Stimulated activated CD4-positive, alpha-beta T cell treated with anti-CD3 and anti-CD28 coated beads, TNF-alpha, amount 100 ng/mL, for 1 hour (primary cell): ENCODE measurements at places on chromosomes 11 and 22.

DNA sequence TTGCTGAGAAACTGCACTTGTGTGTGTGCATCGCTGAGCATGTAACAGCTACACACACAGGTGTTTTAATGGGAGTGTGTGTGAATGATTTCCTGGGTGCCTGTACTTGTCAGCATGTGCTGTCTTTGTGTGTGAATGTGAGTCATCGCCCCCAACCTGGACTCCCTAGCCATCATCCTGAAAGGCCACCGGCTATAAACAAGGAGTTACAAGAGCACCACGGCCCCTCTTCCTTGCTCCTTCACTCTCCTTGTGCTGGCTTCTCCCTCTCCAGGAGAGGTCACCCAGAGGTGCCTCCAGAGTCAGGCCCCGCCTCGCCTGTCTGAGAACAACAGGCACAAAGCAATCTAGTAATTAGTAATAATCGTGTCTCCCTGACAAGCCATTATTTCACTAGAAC lies 419.2 kb downstream of the BUD13 start:
- DNase-seq: no peak

DNA sequence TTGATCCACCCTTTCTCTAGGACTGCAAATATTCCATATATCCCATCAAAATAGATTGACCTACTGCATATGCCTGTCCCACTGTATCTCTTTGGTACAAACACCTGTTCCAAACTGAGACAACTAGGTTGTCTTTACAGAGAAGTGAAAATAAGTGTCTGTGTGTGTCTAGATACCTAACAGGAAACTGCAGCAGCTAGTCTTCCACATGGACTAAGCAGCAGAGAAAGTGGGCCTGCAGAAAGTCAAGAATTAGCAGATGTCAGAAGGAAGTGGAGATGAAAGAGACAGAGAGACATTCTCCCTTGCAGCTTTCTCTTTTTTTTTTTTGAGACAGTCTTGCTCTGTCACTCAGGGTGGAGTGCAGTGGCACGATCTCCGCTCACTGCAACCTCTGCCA lies 3.9 kb upstream of the RAB39A start:
- DNase-seq: no peak

DNA sequence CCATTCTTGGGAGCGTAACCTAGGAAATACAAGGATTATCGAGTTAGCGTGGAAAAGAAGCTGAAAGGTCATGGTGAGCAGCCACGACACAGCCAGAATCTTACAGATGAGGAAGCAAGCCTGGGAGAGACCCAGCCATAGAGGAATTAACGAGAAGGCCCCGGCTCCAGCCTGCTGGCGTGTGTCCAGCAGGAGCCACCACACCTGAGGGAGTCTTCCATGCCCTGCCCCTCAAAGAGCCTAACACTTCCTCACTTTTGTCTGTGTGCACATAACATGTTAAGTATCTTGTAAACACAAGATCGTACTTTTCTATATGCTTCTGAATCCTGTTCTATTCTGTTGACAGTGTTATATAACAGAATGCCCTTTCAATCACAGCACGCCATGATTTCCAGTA lies 18.1 kb downstream of the CECR2 start:
- DNase-seq: no peak

DNA sequence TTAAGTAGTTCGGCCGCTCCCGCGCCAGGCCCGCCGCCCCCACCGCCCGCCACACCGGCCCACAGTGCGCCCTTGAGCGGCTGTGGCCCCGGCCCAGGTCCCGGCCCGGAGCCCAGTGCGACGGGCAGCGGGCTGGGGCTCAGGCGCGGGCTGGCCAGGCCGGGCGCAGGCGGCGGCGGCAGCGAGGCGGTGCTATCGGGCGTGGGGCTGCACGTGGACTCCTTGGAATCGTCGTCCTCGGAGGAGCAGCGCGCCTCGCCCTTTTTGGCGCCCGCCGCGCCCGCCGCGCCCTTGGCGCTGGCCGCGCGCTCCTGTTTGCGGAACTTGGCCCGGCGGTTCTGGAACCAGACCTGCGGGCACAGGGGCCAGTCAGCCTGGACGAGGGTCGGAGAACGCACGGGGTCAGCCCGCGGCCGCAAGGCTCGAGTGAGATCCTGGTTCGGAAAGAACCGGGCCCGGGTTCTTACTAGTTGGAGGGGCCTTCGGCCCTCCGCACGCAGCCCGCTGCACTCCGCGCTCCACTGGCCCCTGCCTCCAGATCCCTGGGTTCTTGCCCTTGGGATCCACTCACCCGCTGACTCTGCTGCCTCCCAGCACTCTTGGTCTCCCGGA lies 4.0 kb downstream of the PHOX2A start:
- no peak for DNase-seq

DNA sequence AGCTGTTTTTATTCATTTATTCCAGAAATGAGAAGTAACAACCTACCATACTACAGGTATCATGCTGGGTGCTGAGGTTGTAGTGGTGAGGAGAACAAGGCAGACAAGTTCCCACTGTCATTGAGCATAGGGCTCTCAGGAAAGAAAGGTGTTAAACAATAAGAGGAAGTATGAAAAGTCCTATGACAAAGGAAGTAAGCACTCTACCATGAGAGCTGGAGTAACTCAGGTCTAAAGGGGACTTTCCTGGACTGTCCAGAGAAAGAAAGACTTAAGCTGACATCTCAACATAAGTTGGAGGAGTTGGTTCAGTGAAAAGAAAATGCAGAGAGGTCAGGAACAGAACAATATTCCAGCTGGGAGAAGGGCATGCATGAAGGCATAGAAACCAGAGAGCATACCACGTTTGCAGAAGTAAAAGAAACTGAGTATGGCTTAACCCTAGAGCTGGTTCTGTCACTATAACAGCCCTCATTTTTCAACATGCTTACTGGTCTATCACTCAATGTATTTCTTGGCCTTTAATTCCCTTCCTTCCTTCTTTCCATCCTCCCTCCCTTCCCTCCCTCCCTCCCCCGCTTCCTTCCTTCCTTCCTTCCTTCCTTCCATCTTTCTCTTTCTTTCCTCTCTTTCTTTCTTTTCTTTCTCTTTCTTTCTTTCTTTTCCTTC lies 137.8 kb upstream of the BDNF start:
- DNase-seq: no peak

- no peak for DNase-seq
These were observed 295.6 kb downstream of the DDX10 start for GRCh38 chr11:108960501-108960900.

DNA sequence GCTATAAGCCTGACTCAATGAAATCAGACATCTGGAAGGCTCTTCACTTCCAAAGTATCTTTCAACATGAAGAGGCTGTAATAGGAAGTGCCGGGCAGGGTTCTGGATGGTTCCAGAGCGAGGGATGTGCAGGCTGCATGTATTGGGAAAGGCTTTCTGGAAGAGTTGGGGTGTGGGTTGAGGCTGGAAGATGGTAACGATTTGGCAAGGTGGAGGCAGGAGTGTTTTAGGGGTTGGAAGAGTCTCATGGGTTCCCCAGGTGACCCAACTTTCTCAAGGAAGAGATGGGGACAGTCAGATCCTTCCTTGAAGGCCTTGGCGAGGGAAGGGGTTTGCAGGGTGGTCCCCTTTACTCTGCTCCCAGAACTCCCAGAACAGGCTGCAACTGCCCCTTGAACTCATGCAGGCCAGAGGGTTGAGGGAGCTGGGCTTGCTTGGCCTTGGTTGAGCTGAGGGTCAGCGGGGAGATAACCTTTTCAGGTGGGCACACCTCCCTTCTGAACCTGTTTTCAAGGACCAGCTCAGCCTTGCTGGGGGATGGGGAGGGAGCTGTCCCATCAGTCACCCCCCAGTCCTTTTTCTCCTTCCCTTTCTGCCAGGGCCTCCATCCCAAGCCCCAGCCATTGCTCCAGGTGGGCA lies 9.4 kb upstream of the POU2F3 start:
- no peak for DNase-seq

- DNase-seq: peak; percentile 72
These were observed 3.5 kb downstream of the PHLDB1 start for GRCh38 chr11:118610773-118611432.

DNA sequence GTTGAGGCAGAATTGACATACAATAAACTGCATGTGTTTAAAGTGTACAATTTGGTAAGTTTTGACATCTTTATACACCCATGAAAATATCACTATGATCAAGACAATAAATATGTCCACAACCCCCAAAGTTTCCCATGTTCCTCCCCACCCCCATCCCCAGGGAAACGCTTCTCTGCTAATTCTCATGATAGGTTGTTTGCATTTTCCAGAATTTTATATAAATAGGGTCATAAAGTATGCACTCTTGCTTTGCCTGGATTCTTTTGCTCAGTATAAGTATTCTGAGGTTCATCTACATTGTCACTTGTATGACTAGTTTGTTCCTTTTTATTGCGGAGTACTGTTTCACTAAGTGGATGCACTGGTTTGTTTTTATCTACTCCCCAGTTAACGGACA lies 35.6 kb downstream of the MYEOV start:
- no peak for DNase-seq

DNA sequence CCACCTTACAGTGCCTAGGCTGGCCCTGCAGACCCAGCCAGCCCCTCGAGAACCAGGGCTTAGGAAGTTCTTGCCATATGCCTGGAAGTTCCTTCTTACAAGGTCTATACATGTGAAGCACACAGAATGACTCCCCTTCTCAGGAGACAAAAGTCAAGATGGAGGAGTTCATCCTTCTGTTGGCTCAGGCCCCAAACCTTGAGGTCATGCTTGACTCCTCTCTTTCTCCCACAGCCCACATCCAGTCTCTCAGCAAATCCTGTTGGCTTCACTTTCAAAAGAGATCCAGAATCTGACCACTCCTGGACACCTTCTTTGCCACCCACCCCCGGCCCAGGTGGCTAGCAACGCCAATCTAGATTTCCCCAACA lies 1.7 kb upstream of the CD248 start:
- DNase-seq: no peak

DNA sequence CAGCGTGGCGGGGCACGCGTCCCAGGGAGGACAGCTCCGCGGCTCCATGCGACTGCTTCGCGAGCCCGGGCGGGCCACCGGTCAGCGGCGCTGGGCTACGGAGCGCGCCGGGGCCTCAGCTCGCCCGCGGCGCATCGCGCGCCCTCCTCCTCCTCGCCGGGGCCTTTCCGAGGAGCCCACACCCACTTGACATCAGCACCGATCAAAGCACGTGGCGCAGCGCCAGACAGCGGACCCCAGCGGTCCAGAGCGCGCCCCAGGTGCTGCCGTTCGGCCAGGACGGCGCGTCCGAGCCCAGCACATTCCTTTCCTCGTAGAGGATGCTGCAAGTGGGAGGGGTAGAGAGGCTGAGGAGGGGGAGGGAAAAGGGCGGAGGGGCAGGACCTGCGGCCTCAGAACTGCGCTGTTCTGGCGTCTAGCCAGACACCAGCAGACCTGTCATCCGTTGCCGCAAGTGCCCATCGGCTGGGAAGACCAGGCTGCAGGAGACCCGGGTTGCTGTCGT lies 88.6 kb downstream of the PLEKHA7 start:
- DNase-seq: no peak

DNA sequence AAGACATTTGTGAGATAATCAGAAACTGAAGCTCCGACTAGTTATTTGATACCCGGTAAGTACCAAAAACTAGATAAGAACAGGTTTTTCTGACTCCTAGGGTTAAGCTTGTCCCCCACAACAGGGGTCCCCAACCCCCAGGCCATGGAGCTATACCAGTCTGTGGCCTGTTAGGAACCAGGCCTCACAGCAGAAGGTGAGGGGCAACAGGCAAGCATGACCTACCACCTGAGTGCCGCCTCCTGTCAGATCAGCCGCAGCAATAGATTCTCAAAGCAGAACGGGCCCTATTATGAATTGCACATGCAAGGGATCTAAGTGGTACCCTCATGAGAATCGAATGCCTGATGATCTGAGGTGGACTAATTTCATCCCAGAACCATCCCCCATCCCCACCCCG lies 1.2 kb upstream of the MS4A10 start:
- no peak for DNase-seq

DNA sequence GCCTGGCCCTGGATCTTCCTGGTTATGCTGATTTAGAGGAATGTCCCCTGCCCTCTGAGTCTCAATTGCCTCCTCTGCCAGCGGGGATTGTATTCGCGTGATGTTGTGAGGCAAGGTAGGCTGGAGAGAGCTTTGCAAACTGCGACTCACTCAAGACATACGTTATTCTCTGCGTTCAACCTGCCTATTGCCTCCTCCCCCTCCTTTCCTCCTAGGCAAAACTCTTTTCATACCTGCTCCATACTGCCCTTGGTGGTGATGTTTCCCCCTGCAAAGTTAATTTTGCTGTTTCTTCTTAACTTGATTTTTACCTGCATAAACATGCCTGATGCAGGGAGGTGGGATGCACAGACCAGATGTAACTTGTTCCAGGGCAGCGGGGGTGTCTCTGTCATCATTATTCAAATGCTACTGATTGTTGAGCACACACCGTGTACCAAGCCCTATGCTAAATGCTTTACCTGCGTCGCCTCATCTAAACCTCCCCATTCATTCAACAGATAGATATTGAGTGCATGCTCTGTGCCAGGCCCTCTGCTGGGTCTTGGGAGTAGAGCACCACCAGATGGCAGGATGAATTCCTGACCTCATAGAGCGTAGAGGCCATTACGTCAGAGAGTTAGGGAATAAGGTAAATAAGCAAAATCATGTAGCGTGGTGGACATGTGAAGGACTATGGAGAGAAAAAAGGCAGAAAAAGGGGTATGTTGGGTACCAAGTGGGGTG lies 29.0 kb downstream of the SGSM1 start:
- DNase-seq: no peak

GRCh38 chr11:65301491-65302329 lies 13.0 kb upstream of the CDC42EP2 start:
- no peak for DNase-seq

- no peak for DNase-seq
These were observed 309.2 kb downstream of the ST3GAL4 start for GRCh38 chr11:126664643-126665042.

- no peak for DNase-seq
These were observed 61.3 kb upstream of the CREB3L1 start for GRCh38 chr11:46216019-46216764.

GRCh38 chr11:32462011-32462690 lies 26.8 kb upstream of the WT1 start:
- DNase-seq: no peak

DNA sequence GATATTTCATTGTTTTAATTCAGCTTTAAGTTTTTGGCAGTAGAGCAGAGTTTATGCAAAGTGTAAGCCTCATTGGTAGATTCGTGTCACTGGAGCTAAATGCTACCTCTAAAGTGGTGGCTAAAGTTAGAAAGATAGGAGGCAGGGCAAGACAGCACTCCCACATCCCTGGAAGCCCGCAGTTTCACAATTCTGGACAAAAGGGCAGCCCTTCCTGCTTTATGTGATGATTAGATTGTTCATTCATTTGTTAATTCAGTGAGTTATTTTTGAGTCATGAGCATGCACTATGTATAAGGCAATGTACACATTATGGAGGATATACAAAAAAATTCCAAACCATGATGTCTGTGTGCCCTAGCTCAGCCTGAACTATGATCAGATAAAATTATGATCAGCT lies 52.1 kb upstream of the EIF3M start:
- no peak for DNase-seq

GRCh38 chr11:58905721-58906547 lies 33.4 kb upstream of the GLYATL1 start:
- DNase-seq: no peak

GRCh38 chr11:9066433-9066925 lies 24.9 kb downstream of the SCUBE2 start:
- no peak for DNase-seq

DNA sequence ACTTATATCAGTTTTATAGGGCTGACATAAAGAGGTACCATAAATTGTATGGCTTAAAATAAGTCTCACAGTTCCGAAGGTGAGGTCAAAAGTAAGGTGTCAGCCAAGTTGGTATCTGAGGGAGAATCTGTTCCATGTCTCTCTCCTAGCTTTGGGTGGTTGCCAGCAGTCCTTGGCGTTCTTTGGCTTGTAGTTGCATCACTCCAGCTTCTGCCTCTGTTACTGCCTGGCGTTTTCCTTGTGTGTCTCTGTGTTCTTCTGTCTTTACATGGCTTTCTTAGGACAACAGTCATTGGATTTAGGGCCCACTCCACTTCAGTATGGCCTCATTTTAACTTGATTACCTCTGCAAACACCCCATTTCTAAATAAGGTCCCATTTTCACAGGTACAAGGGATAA lies 16.7 kb downstream of the MMP7 start:
- no peak for DNase-seq
